ENCODE measurements at places on chromosomes 7 and 10.

DNA sequence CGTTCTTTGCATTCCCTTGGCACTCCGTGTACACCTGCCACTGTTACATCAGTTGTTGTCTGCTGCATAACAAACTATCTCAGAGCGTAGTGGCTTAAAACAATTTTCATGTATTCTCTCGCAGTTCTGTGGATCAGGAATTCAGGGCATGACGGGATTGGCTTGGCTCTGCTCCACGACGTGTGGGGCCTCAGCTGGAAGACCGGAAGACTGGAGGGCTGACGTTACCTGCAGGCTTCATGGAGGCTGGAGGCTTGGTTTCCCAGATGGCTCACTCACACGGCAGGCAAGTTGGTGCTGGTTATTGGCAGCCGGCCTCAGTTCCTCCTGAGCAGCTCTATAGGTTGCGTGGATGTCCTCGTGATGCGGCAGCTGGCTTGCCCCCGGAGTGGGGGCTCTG, 25.5 kb downstream of the NYAP1 start:
- no peak for DNase-seq

- no peak for DNase-seq
Measured at GRCh38 chr7:39594988-39595620, 28.3 kb upstream of the RALA start.

GRCh38 chr10:107141524-107142061, 22.9 kb downstream of the SORCS1 start:
- no peak for DNase-seq

DNA sequence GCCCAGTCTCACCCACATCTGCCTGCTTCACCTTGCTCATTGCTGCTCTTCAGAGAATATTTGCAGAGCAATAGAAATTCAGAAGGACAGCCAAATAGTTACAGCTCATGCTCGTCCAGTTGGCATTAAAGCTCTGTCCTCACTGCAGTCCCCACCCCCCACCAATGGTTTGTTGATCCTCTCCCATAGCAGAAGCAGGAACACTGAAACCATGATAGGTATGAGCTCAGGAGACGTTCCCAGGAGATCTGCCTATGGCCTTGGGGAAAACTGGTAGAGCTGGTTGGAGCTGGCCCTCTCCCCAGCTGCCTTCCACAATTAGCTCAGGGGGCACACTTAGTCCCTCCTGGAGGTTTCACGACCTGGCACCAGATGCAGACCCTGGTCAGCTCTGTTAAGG, 68.6 kb upstream of the KMT2C start:
- no peak for DNase-seq

GRCh38 chr10:28664369-28664740, 13.0 kb upstream of the BAMBI start:
- DNase-seq, result no peak

DNA sequence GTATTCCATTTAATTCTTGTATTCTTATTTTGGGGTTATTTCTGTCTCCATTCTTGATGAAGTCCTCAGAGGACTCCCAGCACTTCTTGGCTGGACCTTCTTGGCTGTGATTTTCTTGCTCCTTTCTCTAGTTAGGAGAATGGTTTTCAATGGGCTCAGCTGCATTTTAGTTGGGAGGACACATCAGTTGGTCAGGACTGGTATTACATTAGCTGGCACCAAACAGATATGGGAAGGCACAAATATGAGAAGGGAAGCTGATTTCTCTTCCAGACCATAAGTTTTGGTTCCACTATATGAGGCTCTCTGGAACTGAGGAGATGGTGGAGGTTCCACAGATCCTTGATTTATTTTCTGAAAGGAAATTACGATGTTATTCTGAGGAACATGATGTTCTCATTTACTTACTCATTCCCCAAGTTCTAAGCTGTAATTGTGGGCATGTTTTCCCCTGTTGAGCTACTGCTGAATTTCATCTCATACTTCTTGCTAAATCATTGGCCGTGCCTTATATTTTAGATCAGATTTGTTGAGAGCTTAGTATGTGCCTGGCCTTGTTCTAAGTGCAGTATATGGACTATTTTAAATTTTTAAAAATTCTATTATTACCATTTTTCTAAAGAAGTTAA, 261.0 kb downstream of the THSD7A start:
- no peak for DNase-seq

DNA sequence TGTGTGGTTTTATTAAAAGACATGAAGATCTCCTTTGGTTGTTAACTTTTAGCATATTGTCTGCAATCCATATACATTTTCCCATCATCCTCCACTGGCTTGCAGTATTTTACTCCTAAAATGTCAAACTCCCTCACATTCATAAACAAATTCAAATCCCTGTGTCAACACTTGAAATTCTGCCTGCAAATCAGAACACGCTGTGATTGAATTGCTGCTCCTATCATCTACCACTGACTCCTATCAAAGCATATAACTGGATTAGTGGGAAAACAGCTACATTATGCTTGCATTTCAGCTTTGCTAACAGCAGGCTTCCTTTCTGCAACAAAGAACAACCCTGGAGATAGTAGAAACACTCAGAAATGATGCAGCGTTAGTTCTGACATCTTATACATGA, 281.8 kb upstream of the HGF start:
- DNase-seq, result no peak
